ENCODE measurements at places on chromosomes 3 and 15.

- peak; percentile 90 for DNase-seq
Observed at GRCh38 chr3:197367081-197367780, 68.8 kb upstream of the DLG1 start.

GRCh38 chr3:8648909-8649741 is 4.5 kb upstream of the SSUH2 start:
- no peak for DNase-seq

DNA sequence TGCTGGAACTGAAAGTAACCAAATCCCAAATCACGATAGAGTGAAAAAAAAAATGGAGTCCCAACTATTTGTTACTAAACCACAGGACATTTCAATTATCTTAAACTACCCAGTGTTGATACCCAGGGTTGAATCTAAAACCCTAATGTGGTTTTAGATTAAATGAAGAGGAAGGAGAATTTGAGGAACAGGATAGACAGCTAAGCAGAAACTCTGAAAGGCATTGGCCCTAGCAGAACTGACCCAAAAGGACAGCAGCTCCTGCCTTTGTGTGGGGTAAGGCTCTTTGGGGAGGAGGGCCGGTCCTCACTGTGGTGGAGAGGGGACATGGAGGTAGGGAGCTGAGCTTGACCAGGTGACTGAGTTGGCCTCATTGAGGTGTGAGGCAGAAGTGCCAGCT is 30.7 kb upstream of the SNRK start:
- no peak for DNase-seq

DNA sequence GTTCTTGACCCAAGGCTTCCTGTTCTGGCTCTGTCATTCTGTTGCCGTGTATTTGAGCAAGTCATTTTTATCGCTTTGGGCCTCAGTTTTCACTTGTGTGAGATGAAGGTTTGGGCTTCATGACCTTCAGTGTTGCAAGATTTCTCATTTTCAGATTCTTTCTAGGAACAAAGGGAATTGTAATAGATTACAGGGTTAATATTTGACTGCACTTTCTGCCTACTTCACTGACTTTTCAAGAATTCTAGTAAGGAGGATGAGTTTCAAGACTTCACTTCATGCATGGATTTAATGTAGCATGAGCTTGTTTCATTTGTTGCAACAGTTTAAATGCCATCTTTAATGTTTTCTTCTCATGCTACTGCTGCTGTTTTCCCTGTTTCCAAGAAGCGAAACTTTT is 226.5 kb downstream of the NLGN1 start:
- no peak for DNase-seq

DNA sequence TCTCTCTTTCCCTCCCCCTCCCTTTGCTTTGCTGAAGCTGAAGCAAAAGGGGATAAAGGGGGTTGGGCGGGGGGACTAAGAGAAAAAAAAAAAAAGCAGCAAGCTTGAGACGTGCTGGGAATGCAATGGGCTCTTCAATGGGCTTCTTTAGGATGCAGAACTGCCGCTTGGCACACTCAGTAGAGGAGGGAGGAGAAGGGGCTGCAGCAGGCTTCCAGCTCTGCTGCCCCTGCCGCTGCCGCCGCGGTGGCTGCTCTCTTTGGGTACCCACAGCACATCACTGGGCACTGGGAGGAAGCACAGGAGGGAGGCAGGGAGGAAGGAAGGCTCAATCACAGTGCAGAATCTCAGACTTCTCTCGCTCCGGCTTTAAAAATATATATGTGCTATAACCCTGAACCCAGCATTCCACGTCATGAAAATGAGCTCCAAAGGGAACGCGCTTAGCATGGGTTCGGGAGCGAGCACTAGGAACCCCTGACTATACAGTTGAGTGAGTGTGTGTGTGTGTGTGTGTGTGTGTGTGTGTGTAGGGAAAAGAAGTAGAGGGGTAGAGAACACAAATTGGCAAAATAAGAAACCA is 3.5 kb downstream of the SLITRK3 start:
- DNase-seq, result no peak

DNA sequence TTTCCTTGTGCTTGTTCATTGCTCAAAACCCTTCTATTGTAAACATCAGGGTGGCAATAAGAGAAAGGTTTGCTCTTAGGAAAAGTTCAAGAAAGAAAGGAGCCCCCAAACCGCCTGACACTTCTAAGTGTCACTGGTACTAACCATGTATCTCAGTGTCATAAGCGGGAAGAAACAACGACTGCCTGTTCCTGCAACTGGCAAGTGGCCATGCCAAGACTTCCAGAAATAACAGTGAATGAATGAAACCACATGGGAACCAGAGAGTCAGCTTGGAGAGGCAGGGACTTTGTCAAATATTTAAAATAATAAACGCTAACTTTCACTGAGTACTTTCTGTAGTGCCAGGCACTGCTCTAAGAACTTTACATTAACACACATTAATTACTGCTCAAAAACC is 1.1 kb downstream of the PLSCR2 start:
- no peak for DNase-seq

- DNase-seq, result peak; percentile 25
Observed at GRCh38 chr15:60679256-60679655, 200.3 kb upstream of the ICE2 start.

DNA sequence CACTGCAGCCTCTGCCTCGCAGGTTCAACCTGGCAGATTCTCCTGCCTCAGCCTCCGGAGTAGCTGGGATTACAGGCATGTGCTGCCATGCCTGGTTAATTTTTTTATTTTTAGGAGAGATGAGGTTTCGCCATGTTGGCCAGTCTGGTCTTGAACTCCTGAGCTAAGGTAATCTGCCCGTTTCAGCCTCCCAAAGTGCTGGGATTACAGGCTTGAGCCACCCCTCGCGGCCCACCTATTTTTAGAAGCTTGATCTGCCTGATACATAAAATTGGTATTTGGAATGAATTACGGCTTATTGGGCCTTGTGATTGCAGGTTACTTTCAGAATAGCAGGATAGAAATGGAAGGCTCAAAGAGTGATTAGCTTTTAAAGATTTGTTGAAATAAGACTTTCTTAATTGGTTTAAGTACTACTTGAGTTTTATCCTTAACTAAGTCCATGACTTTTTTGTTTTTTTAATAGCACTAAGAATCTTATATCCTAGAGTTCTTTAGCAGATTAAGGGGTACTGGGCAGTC is 25.0 kb downstream of the GMPS start:
- no peak for DNase-seq

- DNase-seq, result peak; percentile 73
Observed at GRCh38 chr3:126540342-126540849, 16.4 kb downstream of the CHST13 start.

DNA sequence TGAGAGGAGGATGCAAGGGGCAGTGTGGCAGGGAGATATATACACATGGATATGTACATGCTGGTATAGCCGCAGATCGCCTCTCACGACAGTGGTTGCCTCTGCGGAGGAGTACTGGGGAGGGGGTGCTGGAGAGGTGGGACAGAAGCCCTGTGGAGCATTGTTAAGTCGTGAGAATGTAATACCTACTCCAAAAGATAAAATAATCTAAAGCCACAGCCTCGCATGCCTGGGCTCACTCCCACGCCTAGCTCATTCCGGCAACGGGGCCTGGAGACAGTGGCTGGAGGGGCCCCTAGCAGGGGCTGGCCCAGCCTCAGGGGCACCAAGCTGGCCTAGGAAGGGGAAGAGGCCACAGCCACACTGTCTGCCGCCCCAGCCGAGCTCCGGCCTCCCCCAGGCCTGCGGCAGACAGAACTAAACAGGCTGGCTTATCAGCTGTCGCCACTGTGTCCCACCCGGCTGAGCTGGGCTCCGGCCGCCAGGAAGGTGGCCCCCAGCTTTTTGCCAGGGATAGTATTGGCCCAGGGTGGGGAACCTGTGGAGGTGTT is 65.1 kb upstream of the LCTL start:
- DNase-seq, result no peak

- peak; percentile 74 for DNase-seq
Observed at GRCh38 chr15:83959477-83959876, 276.1 kb upstream of the GOLGA6L4 start.

DNA sequence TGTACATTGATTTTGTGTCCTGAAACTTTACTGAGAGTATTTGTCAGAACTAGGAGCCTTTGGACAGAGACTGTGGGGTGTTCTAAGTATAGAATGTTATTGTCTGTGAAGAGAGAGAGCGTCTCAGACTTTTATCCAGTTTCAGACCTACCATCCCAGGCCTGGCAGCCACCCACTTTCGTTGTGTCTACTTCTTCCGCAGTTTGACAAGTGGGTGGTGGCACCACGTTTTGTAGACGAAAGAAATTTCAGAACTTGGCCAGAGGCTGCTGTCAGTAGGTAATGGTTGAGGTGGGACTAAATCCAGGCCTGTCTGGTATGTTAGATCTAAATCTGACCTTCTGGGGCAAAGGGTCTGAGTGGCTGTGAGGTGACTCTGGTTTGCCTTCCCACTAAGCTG is 13.4 kb upstream of the TRAK1 start:
- DNase-seq, result no peak

DNA sequence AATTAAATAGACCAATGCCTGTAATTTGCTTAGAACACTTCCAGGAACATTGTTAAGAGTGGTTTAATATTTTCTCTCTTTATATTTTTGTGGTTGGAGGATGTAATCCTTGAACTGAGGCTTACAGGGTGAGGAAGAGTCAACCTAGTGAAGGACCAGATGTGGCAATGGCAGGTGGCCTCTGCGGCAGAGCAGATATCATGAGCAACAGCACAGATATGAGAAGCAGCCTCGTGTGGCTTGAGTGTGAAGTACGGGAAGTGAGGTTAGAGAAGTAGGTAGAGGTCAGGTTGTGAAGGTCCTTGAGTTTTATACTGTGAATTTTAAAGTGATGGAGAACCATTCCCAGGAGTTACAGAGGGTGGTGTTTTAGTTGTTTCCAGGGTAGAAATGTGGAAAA is 417.6 kb upstream of the SUCLG2 start:
- DNase-seq, result no peak

DNA sequence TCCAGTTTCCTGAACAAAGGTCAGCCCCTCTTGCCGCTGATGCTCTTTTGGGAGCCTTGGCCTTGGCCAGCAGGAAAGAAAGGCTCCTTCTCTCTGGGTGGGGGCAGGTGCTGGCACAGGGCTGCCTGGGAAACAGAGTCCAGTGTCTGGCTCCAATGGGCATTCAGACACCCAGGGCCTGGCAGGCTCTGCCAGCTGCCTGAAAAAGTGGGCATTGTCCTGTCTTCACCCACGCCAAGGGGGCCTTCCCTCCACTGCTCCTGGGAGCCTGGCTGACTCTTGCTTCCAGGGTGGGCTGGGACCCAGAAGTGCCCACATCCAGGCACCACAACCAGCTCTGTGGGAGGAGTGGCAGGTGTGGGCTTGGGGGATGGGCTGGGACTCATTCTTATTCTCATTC is 62.7 kb downstream of the RHCG start:
- DNase-seq, result no peak

DNA sequence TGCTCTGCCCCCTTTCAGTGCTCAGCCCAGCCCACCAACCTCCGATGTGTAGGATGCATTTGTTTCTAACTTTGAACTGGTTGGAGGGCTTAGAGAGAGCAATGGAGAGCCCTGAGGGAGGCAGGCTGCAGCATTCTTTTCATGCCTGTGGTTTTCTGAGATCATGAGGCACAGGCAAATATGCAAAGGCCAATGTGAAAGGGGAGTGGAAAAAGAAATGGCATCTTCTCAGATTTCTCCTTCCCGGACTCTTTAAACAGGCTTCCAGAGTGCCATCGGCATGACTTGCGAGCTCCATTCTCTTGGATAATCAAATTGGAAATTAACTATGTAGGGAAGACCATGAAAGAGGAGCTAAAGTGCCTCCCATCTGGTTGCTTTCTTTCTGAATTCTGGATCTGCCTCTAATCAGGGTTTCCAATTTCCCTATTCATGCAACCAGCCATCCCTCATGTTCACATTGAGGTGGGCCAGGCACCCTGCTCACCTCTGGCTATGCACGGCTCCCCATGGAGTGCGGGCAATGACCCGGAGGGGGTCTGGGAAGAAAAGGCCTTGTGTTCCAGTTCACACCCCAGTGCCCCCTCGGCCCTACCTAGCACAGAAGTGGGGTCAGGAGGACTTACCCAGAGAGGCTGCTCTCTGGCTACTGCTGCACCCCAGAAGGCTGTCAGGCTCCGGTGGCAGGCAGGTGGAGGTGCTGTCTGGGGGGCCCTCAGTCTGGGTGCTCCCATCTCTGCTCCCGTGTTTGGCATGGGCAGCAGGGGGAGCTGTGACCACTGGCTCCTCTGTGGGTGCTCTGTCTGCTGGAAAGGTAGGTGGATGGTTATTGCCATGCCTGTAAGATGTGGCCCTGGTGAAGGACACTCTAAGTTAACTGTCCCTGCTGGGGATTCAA is 16.1 kb downstream of the AMOTL2 start:
- peak; percentile 89 for DNase-seq

GRCh38 chr15:26128611-26129140 is 265.5 kb upstream of the ATP10A start:
- DNase-seq, result no peak

DNA sequence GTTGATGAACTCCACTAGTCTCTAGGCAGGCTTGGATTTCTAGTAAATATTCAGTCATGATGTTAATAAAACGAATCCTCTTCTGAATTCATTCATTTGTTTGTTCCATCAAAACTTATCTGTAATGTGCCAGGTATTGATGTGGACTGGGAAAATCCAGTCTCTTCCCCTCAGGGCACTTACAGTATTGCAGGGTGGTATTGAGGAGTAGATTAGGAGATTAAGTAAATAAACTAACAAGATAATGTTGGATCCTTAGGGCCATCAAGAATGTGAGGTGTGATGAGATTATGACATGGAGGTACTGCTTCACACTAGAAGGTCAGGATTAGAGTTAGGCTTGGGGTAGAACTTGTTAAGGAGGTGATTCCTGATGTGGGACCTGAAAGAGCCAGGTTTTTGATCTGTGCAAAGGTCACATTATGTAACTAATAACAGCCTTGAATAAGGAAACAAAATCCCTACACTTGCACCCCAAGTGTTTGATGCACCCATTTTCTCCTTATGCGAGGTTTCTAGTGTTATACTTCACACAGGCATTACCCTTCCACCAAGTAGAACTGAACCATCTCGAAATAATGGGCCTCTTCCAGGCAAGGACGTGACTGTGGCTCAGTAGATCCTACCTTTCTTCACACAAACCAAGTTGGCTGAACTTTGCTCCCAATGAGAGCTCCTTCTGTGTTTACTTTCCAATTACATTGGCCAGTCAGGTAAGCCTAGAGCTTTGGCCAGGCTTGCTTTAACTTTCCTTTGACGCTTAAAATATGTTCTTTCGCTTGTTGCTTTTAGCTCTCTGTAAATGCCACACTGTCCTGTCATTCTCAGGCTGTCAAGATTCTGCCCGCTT is 16.7 kb downstream of the MCTP2 start:
- DNase-seq, result no peak

DNA sequence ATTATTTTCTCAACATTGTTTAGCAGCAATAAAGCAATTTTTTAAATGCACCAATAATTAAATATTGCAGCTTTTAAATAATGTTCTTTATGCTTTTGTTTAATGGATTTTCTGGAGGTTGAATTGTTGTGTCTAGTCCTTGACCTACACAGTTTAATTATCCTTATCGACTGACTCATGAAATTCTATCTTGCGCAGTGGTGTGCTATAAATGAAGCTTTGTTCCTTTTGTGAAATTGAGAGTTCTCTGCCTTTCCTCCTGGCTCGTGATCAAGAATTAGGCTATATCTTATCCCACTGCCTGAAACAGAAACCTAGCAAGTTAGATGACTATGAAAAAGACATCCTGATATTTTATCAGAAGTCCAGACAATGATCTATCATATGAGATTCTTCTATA is 37.0 kb upstream of the PIK3R4 start:
- DNase-seq, result no peak

GRCh38 chr3:184525337-184526087 is 36.1 kb upstream of the EPHB3 start:
- DNase-seq, result peak; percentile 18
